ENCODE measurements at places on chromosomes 7 and 10.

DNA sequence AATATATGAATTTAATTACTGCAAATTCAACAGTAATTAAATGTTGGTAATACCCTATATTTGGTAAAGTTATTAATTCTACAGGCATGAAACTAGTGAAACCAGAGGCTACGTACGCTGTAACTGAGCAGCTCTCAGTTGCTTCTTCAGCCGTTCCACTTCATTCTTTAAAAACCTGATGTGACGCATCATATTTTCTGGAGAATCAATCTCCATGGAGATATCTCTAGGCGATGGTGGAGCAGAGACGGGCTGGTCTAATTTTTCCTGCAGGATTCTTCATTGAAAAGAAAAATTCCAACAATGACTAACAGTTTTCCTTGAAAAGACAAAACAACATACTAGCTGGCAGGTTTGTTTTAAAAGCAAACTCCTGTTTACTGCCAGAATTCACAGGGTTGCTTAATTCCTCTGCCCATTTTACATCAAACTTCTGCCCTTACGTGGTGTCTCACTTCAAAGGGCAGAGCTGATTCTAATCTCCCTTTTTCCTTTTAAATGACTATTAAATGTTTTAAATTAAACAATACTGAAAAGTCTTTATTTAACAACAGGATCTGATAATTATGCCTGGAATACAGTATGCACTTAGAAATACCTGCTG lies 59.4 kb upstream of the MRLN start:
- no peak for DNase-seq

GRCh38 chr10:122113945-122114747 lies 125.2 kb downstream of the TACC2 start:
- DNase-seq: peak; percentile 21

DNA sequence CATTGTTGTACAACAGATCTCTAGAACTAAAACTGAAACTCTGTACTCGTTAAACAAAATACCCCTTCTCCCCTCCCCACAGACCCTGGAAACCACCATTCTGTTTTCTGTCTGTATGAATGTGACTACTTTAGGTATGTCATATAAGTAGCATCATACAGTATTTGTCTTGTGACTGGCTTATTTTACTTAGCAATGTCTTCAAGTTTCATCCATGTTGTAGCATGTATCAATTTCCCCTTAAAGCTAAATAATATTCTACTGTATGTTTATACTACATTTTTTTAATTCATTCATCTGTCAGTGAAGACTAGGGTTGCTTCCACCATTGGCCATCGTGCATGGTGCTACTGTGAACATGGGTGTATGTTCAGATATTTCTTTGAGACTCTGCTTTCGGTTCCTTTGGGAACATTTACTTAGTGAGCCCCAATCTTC lies 71.2 kb upstream of the RPA3 start:
- DNase-seq: no peak

GRCh38 chr7:43631559-43631958 lies 48.7 kb downstream of the STK17A start:
- DNase-seq: no peak

GRCh38 chr10:69025370-69025896 lies 36.8 kb downstream of the KIFBP start:
- DNase-seq: no peak

DNA sequence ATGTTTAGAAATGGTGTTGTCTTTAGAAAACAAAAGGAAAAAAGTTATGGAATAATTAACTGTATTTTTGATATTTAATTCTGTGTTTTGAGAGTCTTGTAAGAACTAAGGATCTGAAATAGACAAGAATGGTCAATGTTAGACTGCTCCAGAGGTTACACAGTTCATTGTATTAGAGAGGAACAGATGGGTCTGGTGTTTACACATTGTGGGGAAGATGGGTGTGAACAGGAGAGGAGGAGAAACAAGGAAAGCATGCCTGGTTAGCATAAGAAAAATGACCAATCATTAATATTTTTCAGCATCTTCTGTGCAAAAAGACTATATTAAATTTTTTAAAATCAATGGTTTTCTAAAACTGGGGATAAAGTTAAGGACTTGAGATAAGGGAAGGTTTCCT lies 11.9 kb downstream of the MEOX2 start:
- no peak for DNase-seq

DNA sequence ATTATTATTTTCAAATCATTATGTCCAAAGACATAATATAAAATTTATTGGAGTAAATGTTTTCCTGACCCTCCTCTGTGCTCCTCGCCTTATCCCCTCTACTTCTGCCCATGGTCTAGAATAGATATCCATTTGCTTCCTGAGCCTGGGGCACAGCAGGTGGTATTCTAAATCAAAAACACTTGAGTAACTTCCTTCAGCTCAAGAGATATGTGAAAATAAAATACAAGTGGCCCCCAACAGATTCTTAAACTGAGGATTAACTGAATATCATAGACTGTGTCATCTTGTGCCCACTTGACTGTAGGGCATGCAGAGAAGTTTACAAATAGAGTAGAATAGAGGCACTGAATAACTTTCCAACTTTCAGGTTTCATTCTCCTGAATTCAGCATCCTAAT lies 59.1 kb downstream of the HGF start:
- no peak for DNase-seq

GRCh38 chr10:47457528-47457820 lies 26.4 kb downstream of the ANXA8 start:
- DNase-seq: no peak

DNA sequence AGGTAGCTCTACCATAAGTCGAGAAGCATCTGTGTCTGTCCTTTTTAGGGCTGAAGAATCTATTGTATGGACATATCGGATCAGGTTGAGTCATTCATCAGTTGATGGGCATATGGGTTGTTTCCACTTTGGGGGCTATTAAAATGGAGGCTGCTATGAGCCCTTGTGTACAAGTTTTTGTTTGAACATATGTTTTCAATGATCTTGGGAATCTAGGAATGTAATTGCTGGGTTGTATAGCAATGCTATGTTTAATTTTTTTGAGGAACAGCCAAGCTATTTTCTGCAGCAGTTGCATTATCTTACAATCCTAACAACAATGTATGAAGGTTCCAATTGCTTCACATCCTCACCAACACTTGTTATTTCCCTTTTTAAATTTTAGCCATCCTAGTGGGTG lies 46.4 kb upstream of the HABP2 start:
- DNase-seq: no peak

DNA sequence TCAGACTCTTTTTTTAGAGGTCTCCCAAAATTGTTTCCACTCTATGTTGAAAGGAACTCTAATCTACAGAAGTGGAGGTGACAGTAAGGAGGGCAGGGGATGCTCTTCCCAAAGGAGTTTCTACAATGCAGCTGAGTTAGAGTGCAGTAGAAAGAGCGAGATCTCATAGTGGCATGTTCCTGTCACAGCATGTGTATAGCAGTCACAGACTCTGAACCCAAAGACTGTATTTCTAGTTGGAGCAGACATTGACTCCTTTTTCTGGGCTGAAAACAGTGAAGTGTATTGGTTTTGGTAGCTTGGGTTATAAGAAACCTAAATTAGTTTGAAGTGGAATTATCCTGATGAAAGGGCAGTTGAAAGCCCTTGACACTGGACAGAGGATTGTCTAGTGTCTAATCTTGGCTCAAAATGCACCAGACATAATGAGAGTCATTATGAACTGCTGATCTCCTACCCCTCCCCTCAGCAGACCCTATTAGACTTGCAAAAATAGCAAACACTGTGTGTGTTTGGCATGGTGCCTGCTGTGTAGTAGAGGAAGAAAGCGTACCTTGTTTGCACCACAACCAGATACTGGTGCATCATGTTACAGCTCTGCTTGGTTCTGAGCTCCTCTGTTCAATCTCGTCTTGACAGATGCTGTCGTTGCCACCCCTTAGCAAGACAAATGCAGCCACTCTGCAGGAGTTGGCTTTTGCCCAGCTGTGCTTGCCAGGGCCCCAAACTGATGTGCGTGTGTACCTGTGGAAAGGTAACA lies 336.0 kb downstream of the AUTS2 start:
- DNase-seq: no peak

DNA sequence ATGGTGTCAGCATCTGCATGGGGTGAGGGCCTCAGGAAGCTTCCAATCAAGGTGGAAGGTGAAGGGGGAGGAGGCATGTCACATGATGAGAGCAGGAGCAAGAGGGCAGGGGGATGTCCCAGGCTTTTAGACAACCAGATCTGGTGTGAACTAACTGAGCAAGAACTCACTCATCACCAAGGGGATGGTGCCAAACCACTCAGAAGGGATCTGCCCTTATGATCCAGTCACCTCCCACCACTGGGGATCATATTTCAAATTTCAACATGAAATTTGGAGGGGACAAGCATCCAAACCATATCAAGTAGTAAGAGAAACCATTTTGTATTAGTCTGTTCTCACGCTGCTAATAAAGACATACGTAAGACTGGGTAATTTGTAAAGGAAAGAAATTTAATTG lies 33.6 kb downstream of the THNSL1 start:
- no peak for DNase-seq

GRCh38 chr7:77269360-77270093 lies 69.9 kb upstream of the FGL2 start:
- no peak for DNase-seq

GRCh38 chr7:1124816-1125602 lies 35.0 kb downstream of the ZFAND2A start:
- DNase-seq: no peak

GRCh38 chr7:86833360-86833759 lies 189.7 kb downstream of the GRM3 start:
- no peak for DNase-seq

- DNase-seq: no peak
Measured at GRCh38 chr10:115593060-115593459, 499.9 kb downstream of the ATRNL1 start.

DNA sequence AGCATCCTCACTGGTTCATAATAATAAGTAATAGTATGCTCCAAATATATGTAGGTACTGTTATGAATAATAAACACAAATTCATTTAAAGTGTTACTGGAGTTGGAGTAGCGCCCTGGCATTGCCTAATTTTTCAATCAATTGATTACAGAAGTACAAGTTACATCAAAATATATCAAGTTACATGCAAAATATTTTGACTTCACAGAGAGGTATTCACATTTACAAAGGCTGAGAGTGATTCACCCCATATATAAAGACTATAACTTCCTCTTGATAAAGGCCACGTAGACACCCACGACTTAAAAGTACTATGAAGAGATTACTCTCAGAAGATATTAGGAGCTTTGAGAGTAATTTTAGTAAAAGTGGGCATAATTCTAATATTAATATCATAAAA lies 13.6 kb upstream of the COL17A1 start:
- DNase-seq: no peak

- no peak for DNase-seq
Measured at GRCh38 chr10:72053690-72054089, 34.7 kb downstream of the SPOCK2 start.

DNA sequence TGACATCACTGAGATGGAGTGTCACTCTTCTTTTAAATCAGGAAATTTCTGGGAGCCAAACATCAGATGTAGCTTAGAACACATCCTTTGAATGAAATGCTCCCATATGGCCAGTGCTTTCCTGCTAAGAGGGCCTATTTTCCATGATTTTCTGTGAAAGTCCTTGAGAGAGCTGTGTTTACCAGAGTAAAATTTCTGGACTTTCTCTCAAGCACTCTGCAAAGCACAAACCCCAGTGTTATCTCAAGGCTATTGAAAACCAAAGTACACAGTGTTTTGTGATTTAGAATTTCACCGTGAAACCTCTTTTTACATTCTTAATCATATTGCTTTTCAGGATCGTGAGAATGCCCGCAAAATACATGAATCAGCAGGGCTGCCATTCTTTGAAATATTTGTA lies 54.0 kb downstream of the PAPSS2 start:
- DNase-seq: no peak

DNA sequence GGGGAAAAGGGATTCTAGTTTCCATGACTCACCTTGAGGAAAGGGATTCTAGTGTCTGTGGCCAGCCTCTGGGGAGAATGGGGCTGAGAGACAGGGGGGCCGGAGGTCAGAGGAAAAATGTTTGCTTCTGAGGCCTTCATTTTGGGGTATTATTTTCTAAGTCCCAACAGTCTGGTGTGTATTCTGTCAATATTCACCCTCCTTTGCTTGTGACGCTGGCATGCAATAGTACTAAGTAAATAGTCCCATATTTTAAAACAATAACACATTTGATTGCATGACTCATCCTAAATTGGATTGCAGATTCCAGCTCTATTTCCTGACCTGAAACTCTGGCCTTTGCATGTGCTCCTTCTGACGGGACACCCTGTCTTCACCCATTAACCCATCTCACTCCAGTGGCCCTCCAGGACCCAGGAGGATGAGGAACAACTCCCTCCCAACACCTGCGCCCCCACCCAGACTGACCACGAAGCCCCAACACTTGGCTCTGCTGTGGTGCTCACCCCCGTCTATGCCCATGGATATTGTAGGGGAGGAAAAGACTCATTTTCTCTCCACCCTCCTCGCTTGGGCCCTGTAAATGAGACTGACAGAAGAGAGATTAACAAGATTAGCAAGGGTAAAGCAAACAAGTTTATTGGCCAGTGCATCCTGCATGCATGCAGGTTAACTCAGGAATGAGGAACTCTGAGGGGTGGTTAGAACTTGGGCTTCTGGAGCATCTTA lies 495.6 kb upstream of the KLF6 start:
- DNase-seq: no peak

- DNase-seq: peak; percentile 87
Measured at GRCh38 chr10:101291331-101292193, 62.3 kb upstream of the LBX1 start.

DNA sequence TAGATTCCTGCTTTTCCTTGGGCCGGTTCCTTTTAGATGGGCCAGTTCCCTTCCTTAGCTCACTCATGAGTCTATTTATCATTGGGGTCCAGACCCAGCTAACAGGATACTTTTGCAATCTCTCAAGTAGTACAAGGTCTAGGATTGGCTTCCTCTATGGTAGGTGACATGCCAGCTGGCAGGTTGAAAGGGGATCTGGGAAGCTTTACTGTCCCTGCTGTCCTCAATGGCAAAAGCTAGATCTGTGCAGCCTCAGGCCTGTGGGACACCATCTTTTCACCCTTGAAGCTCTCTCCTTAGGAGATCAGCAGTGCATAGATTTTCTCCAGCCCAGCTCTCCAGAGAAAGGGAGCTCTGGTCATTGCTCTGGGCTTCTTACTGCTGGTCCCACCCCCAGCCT lies 96.4 kb downstream of the CUL2 start:
- DNase-seq: no peak

GRCh38 chr7:17680943-17681351 lies 259.3 kb downstream of the SNX13 start:
- no peak for DNase-seq

DNA sequence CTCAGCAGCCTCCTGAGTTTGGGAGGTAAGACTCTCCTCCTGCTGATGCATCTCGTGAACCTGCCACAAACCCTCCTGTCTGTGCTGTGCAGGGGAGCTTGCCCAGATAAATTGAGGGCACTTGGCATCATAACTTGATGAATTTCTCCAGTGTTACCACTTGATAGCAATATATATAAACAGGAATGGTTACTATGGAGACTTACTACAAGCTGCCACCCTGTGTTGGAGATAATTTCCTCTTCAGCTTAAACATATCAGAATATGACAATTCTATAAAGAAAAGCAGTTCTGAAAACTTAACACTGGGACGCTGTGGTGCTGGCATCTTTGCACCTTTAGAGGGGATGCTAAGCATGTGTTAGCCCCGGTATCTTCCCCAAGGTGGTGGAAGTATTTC lies 14.9 kb downstream of the PFKFB3 start:
- DNase-seq: no peak

- DNase-seq: no peak
Measured at GRCh38 chr10:62618054-62618453, 186.5 kb upstream of the ADO start.
